ENCODE measurements at places on chromosomes 1 and 21.

GRCh38 chr1:211640301-211640630 is 35.2 kb downstream of the NEK2 start:
- DNase-seq = no peak

GRCh38 chr1:53715478-53715877 is 23.5 kb downstream of the GLIS1 start:
- no peak for DNase-seq

DNA sequence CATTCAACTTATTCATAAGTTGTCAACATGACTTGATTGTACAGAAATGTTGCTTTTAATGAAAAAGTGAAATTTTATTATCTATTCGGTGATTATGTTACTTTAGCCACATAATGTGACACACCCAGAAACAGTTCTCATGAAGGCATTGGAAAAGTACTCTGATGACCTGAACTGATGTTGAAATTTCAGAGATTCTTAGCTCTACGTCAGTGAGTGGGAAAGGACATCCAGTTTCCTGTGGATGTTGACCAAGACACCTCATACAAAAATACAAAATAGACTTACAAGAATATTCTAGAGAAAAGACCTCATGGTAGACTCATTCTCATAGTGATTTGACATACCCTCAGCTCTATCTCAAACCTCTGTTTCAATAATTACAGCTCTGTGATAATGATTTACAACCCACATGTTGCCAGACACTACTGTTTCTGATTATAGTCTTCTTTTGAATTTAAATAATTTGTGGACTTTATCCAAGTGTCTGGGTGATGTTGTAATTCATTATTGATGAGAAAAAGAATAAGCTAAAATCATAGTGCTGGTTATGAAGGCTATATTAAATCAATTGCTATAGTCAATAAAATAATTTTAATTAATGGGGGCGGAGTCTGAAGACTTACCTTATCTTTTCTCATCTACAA is 37.3 kb downstream of the KCNK2 start:
- no peak for DNase-seq

DNA sequence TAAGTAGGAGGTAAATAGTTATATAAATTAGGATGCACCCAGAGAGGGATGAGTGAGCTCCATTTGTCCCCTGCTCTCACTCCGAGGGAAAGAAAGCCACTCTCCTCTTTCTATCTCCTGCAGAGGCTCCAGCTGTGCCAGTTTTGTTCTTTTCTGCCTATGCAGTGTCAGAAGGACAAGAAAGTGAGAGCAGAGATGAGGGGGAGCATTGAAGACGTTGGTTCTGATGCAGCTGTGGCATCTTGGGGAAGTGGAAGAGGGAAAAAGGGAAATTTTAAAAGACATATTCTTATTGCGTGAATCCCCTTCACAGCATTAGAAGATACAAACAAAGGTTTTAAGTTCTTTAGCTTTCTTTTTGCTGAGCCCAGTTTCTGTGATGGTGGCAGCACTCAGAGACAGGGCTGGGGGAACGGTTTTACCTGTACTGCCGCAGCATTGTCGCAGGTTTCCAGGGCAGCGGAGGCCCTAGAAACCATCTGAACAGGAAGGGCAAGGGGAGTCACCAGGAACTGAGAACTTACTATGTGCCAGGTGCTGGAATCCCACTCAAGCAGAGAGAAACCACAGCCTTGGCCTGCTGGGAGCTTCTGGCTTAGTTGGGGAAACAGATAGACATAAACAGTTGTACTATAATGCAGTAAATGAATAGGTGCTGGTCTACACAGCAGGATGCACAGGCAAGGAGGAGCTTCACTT is 44.9 kb upstream of the USP24 start:
- no peak for DNase-seq

GRCh38 chr1:242870966-242871365 is 346.5 kb upstream of the PLD5 start:
- DNase-seq = no peak

DNA sequence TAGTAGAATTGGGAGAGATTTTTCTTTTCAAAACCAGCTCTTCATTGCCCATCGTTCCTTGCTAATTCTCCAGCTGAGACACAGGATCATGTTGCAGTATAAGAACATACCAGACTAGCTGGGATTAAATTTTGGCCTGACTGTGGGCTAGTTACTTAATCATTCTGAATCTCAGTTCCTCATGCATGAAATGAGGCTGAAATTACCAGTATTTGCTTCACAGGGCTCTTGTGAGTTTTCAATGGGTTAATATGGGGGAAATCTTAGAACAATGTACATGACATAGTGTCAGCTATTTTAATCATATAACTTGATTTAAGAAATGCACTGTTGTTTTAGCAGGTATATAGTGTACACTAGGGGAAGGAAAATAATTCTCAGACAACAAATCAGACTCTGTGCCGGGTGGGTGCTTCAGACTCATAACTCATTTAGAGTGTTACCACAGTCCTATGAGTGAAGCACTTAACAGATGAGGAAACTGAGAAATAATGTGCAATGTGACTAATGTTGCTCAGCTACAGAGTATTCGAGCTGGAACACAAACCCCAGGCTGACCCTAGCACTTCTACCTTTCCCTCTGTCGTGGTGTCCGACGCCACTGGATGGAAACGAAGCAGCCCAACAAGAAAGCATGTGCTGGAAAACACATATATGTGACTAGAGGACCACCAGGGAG is 137.6 kb upstream of the SGIP1 start:
- DNase-seq = no peak

- DNase-seq = no peak
Measured at GRCh38 chr1:229107304-229107815, 163.6 kb upstream of the RAB4A start.

GRCh38 chr1:57024855-57025254 is 59.0 kb upstream of the C8B start:
- DNase-seq = no peak

DNA sequence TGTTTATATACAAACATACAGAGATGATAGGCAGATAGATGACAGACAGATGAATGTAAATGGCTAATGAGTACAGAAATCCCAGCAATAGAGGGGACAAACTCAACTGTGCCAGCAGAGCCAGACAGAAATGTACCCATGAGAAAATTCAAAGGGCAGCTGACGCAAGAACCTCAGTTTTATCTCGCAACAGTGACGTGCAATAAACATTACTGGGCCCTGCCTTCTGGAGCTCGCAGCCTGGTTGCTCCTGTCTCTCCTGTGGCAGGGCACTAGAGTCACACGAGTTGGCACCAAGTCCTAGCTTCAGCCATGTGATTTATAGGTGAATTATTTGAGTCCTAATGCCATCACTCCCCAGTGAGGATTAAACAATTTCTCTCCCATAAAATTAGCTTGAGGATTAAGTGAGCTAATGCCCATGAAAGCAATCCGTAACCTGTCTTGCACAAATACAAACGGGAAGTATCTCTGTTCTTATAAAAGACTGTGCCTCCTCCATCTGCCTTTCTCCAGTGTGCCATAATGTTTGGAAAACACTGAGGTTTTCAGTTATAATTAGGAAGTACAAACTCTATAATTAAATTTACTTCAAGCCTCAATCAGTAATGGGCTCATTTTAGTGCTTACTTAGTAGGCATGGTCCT is 50.7 kb downstream of the VAV3 start:
- DNase-seq = no peak

GRCh38 chr1:95653618-95654017 is 419.6 kb downstream of the RWDD3 start:
- no peak for DNase-seq
